ENCODE measurements at places on chromosomes 7 and 10. TPM values are rescaled to one million over a fixed set of nuclear protein-coding genes. Genes with fewer than 3 reads are reported as not detected.
A peak's percentile ranks its signal among the peaks of the same experiment; 100 is the strongest.

DNA sequence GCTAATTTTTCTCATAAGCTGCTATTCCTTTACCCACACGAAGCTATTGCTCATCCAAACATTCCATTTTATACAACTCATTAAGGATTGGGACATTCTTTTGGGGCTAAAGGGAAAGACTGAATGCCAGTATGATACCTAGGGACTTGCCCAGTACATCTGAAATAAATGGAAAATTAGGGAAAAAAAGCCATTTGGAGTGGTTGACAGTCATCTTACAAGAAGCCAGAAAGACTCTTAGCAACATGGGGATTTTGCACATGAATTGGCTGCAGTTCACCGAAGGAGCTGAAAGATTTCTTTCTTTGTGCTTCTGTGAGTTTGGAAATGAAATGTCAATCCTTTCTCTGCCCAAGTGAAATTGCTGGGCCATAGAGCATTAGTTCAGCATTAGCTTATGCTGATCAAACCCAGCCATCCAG lies 43.3 kb upstream of the MTURN start:
- DNase-seq, result peak; percentile 8

- peak; percentile 71 for DNase-seq
These were observed 1301.5 kb upstream of the SORCS1 start for GRCh38 chr10:108465871-108466641.

GRCh38 chr7:135517060-135517459 lies 7.2 kb upstream of the CNOT4 start:
- no peak for DNase-seq

GRCh38 chr10:298033-298432 lies 162.8 kb downstream of the ZMYND11 start:
- DNase-seq, result no peak

GRCh38 chr10:132422903-132423825 lies 26.2 kb downstream of the PWWP2B start:
- DNase-seq, result peak; percentile 66

- DNase-seq, result no peak
These were observed 2.8 kb downstream of the TMEM120A start for GRCh38 chr7:75991531-75992082.

- DNase-seq, result no peak
These were observed 102.7 kb downstream of the CALN1 start for GRCh38 chr7:72309476-72309875.

GRCh38 chr10:99730026-99730425 lies 1.9 kb downstream of the COX15 start:
- no peak for DNase-seq

DNA sequence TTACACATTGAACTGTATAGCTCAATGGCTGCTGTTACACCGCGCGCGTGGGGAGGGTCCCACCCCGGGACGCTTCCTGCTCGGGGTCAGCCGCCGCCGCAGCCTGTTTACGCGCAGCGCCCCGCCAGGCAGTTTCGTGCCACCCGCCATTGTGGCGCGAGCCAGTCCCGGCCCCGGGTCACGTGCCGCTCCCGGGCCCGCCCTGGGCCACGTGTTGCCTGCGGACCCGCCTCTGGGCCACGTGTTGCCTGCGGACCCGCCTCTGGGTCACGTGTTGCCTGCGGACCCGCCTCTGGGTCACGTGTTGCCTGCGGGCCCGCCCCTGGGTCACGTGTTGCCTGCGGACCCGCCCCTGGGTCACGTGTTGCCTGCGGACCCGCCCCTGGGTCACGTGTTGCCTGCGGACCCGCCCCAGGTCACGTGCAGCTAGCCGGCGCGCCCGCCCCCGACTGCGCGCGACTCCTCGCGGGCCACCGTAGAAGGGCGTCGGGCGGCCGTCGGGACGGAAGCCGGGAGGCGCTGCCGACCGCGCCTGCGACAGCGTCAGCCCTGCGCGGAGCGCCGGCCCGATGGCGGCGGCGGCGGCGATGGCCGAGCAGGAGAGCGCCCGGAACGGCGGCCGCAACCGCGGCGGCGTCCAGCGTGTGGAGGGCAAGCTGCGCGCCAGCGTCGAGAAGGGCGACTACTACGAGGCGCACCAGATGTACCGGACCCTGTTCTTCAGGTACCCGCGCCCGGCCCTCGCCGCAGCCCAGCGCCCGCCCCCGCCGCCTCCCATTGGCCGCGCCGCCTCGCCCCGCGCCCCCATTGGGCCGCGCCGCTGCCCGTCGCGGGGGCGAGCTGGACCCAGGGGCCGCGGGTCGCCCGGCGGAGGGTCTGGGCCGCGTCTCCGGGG lies at the start of gene GET4:
GET4 (plus strand) TSS at position 478 of the 895 bp plus-strand sequence; CDS start at position 570, 92 bp downstream.
- peak; percentile 99 for DNase-seq

Gene LRWD1
- total RNA-seq, result 14.7 TPM

Gene SPDYE6
- total RNA-seq, result not detected
